GM12891 (cell line): ENCODE measurements at places on chromosomes 7 and 10.

GRCh38 chr7:33395340-33395739, 266.0 kb downstream of the BBS9 start:
- no peak for DNase-seq

- DNase-seq, result no peak
Observed at GRCh38 chr10:4470231-4470835, 355.7 kb upstream of the AKR1E2 start.

- DNase-seq, result no peak
Observed at GRCh38 chr10:62437696-62438095, 63.5 kb downstream of the ZNF365 start.

- no peak for DNase-seq
Observed at GRCh38 chr10:21479570-21480315, 45.7 kb downstream of the SKIDA1 start.

- DNase-seq, result no peak
Observed at GRCh38 chr10:6339891-6340290, 137.2 kb downstream of the PFKFB3 start.

- no peak for DNase-seq
Observed at GRCh38 chr10:96626795-96627194, 40.0 kb upstream of the TM9SF3 start.

DNA sequence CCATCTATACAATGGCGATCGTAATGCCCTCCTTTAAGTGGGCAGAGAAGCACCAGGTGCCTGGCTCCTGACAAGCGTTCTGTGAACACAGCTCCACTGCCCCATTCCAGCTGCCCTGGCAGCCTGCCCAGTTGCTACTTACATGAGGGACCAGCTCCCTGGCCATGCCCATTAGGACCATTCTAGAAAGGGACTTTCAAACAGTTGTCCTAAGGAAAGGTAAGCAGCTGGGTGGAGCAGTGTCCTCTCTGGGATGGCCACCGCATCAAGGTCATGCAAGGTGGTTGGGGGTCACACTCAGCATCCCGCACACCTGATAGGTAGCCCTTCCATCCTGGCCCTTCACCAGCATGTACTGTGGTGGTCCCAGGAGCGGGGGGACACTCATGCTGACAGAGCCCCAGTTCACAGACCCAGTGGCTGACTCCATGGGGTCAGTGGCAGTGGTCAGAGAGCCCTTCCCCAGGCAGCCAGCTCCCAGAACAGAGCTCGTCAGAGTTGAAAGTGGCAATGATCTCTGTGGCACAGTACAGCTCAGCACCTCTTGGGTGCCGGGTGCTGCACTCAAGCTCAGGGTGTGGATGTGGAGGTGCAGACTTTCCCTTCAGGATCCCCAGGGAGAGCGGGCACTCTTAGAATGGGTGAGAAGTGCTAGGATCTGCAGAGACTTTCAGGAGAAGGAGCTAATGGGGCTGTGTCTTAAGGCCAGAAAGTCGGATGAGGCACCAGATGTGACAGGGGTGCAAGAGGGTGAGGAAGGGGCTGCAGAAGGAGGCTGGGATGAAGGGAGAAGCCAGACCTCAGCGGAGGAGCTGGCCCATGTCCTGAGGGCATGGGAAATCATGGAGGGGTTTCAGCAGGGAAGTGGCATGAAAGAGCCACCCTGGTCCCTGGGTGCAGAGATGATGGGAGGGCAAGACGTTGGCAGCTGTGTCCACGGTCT, 10.9 kb downstream of the MMRN2 start:
- no peak for DNase-seq

DNA sequence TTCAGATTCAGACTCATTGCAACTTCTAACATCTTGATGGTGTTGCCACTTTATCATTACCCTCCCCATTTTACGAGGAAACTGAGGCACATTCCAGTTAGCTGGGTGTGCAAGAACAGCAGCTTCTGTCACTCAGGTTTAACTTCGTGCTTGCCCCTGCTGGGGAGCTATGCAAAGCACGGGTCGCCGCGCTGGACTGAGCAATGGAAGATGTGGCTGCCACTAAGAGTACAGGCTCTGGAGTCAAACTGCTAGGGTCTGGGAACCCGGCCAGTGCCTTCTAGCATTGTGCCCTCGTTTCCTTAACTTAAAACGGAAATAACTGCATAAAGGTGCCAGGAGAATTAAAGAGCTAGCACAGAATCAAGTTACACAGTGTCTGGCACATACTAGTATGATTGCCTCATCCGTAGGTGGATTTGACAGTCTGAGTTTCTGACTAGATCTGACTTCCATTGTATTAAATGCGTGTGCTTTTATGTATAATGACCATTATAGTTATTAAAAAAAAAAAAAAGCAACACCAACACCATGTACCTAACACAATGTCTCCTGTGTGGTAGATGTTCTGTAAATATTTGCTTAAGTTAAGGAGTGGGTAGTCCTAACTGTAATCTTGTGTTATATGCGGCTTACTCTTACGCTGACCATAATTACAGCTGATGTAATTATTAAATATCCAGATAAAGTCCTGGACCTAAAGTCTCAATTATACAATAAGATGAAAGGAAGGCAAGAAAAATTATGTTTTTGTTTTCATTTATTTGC, 842 bp downstream of the ZNF22 start:
- DNase-seq, result peak; percentile 55

GRCh38 chr7:155228459-155228845, 69.2 kb upstream of the INSIG1 start:
- DNase-seq, result no peak
